CD4-positive, alpha-beta T cell treated with Interleukin-2 at 100 ng/mL for 4 hours (primary cell): ENCODE measurements at places on chromosomes 13 and 19.

DNA sequence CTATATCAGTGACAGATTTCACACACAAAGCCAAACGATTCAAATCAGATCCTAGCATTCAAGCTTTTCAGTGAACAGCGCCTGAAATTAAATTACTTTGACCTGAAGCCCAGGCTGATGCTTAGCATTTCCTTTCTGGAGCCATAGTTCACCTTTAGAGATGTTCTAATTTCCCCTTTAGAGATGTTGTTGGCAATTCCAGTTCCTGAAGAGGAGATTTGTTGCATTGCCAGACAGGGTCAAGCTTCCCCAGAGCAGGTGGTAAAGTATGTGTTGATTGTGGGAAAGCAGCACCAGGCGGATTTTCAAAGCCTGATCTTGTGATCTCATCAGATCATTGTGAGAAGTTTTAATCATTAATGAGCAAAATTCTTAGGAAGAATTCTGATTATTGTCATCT, 609.8 kb upstream of the KLF12 start:
- DNase-seq, result no peak

DNA sequence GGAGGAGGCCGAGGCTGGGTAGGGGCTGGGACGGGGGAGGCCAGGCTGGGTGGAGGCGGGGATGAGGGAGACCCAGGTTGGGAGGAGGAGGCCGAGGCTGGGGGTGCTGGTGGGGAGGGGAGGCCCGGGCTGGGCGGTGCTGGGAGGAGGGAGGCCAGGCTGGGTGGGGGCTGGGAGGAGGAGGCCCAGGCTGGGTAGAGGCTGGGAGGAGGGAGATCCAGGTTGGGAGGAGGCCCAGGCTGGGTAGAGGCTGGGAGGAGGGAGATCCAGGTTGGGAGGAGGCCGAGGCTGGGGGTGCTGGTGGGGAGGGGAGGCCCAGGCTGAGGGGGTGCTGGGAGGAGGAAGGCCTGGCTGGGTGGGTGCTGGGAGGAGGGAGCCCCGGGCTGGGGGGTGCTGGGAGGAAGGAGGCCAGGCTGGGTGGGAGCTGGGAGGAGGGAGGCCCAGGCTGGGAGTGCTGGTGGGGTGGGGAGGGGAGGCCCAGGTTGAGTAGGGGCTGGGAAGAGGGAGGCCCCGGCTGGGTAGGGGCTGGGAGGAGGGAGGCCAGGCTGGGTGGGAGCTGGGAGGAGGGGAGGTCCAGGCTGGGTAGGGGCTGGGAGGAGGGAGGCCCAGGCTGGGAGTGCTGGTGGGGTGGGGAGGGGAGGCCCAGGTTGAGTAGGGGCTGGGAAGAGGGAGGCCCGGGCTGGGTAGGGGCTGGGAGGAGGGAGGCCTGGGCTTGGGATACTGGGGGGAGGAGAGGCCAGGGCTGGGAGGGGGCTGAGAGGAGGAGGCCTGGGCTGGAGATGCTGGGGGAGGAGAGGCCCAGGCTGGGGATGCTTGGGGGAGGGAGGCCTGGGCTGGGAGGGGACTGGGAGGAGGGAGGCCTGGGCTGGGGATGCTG, 10.7 kb downstream of the TPGS1 start:
- DNase-seq, result no peak

DNA sequence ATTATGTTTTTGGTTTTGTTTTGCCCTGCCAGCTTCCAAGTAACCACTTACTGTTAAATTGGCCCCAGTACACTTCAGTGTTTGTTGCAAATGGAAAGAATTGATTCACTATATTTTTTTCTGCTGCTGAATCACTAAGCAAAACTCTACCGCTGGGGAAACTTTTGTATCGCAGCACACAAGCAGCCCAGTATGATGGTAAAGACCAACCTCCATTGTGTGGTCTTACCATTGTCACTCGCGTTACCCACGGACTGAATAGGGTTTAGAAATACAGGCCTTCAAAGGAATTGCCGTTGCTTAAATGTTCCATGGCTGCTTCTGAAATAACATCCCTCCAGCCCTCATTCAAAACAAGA, 7.9 kb downstream of the SPATA13 start:
- DNase-seq, result no peak

DNA sequence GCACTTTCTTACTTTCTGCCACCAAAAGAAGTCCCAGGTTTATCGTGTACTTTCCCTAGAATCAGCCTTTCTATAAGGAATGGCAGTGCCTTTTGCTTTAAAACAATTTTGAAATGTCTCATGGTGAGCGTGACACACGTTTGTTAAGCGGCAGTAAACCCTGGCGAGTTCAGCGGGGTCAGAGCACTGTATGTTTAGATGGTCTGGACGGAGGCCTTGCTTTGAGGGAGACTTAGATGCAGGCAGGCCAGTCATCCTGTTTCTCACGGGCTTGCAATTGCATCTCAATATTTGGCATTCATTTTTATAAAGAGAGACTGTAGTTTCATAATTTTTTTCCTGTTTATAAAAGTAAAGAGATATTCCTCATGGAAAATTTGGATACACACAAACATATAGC, 96.4 kb downstream of the TNFRSF19 start:
- DNase-seq, result no peak

GRCh38 chr13:68616600-68617222, 1386.6 kb upstream of the PCDH9 start:
- DNase-seq, result no peak

- no peak for DNase-seq
Observed at GRCh38 chr13:112729408-112729807, 39.6 kb downstream of the ATP11A start.

GRCh38 chr19:20503476-20503875, 62.1 kb downstream of the ZNF737 start:
- DNase-seq, result no peak

- no peak for DNase-seq
Observed at GRCh38 chr13:110907951-110908898, 6.6 kb downstream of the ANKRD10 start.

- no peak for DNase-seq
Observed at GRCh38 chr19:29040951-29041350, 172.0 kb downstream of the UQCRFS1 start.
